Left hindlimb (tissue), 1 donor: ENCODE measurements at places on chromosomes 4 and X.
A peak's percentile ranks its signal among the peaks of the same experiment; 100 is the strongest.

DNA sequence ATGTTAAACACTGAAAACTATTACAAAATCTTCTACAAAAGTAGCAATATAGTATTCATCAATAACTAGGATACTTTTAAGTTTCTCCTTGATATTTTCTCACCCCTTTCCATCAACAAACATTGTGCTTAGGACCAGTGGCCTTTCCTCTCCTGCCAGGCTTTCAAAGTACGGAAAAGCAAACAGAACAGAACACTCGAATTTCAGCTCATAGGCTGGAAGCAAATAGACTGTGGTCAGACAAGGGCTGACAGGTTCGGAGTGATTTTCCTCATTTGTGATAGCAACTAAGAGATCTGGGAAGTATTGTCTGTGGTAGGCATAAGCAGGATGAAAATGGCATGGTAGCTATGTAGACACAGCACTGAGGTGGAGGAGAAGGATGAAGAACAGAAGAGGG is 68.6 kb upstream of the SORBS2 start:
- DNase-seq = no peak

DNA sequence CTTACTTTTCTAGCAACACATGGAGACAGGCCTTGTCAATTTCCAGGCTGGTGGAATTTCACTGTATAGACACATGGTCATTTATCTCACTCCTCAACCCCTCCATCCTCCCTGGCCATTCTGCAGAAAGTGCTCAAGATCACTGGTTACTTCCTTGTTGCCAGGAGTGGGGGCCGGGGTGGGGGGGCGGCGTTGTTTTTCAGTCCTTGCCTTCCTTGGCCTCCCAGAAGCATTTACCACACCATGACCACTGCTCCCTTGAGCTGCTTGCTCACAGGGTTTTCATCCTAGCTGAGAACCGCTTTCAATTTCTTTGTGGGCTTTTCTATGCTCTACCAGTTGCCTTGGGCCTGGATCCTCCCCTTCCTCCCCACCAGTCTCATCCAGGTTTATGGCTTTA is 14.1 kb upstream of the BCOR start:
- DNase-seq = no peak

DNA sequence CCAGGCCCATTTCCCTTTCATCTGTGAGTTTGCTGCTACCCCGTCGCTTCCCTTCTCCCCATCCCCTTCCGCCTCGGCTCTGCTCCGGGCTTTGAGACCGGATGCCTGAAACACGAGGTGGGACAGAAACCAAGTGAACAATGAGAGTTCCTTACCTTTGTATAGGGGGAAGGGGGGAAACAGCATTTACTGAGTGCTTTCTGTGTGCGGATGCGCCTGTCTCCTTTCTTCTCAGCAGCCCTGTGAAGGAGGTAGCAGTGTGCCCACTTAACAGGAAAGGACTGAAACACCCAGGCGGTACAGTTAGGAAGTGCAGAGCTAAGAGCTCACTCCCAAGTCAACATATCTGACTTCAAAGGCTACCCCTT is 43.2 kb upstream of the TMSB15B start:
- DNase-seq = no peak

- no peak for DNase-seq
Observed at GRCh38 chr4:142281999-142282398, 564.1 kb downstream of the INPP4B start.

DNA sequence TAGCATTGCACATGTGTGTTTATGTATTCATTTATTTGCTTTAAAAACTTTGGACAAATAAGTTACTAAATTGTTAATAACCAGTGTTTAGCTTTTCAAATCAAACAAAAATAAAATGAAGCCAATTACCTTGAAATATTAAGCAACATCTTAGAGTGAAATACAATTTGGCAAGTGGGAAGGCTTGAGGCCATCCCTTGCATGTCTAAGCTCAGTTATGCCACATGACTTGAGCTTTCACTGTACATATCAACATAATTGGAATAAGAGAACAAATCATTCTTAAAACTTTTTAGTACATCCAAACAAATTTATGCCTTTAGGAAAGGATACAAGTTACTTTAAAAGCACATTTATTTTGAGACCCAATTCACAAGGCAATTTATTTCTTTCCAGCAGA is 640.6 kb downstream of the SPRY1 start:
- no peak for DNase-seq

- DNase-seq = peak; percentile 70
Observed at GRCh38 chr4:4980621-4981230, 38.5 kb downstream of the CYTL1 start.

- DNase-seq = no peak
Observed at GRCh38 chr4:163762741-163763140, 268.3 kb downstream of the TMA16 start.

DNA sequence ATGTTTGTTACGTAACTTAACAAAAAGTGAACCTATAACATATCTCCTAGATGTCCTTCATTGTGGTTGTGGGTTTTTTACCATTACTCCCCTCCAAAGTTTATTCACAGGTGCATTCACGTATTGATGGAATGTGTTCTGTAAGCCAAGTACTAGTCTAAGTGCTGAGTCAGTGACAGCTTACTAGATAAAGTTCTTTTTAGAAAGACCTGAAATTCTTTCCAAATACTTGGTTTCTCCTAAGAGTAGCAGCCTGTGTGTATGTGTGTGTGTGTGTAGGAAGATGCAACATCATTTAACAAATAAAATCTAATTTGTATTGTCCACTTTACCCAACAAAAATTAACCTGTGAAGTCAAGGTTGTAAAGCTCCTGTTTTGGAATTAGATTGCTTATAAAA is 22.1 kb downstream of the NAP1L5 start:
- DNase-seq = no peak

- no peak for DNase-seq
Observed at GRCh38 chrX:102672856-102673255, 21.6 kb downstream of the GPRASP1 start.

GRCh38 chr4:109078724-109079123 is 223.7 kb downstream of the COL25A1 start:
- DNase-seq = peak; percentile 41
